Activated naive CD4-positive, alpha-beta T cell treated with anti-CD3 and anti-CD28 coated beads, Interleukin-2, amount 50 U/mL, for 16 hours (primary cell): ENCODE measurements at places on chromosomes 3 and 15.
A peak's percentile ranks its signal among the peaks of the same experiment; 100 is the strongest.

GRCh38 chr3:188749010-188749617 is 422.7 kb upstream of the TPRG1 start:
- peak; percentile 51 for DNase-seq

DNA sequence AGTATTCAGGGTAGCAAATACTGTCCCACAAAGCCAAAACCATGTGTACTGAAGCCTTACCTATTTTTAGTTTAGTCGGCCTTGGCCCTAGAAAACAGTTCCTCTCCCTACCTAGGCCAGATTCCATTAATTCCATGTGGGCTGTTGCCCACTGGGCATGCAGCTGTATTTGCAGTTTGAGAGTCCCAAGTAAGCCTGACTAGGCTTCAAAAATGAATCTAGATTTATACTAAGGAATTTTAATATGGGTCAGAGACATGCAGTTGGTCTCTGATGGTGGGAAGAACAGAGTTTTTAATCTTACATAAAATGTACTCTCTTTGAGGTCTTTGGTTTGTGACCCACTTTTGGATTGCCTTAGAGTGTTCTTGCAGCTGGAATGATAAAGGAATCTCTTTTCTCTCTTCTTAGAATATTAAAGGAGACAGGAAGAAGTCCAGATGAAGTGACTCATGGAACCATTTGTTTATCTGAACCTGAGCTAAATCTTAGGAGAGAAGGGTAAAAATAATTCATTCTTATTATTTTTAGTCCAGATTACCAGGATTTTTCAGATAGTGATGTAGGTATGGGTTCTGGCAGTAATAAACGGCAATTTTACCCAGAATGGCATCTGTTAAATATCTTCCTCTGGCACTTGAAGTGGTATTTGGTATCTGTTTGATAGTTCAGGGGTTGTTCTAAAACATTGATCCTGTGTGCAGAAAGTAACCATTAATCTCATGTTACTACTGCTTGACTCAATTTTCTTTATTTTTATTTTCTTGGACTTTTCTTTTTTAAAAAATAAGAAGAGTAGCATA is 33.8 kb downstream of the GLCE start:
- no peak for DNase-seq

- no peak for DNase-seq
Measured at GRCh38 chr3:24318677-24319287, 175.9 kb downstream of the THRB start.

GRCh38 chr15:89828281-89829145 is 13.9 kb upstream of the ANPEP start:
- no peak for DNase-seq

DNA sequence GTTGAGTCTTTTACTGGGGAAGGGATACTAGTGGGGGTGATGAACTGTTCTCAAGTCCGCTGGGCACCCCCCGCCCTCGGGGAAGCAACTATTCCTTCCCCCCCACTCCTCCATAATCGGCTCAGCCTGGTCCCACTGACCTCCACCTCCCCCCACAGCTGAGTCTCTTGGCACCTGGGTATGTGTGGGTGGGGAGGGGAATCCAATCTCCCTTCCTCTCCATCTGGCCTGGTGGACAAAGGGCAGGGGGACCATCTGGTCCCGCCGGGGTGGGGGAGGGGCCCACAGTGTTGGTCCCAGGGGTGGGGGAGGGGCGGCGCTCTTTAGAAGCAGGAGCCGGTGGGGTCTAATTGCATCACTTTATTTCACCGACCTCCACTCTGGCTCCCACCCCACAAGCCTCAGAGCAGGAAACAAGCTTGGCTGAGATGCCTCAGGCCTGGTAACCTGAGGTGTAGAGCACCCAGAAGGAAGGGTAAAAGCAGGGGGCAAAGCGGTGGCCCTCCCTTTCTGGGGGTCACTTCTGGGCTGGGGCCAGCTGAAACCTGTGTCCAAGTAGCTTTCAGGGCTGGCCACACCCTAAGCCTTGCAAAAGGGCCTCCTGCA is 1.0 kb upstream of the PCBP4 start:
- DNase-seq = no peak

DNA sequence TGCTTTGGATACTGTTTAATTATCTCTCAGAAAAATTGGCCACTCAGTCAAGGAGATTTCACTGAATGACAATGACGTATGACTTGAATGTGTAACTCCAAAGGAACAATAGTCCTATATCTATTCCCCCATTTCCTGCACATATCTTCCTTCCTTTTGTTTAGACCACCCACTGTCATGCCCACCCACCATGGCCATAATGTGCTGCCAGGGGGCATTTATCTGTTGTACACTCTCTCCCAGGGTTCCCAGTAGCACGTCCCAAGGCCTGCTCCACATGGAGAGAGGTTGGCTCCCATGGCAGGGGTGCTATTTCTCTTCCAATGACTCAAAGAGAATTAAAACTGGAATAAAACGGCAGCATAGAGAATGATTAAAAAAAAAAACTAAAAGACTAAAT is 36.8 kb upstream of the CTNNB1 start:
- no peak for DNase-seq

GRCh38 chr3:128760881-128761280 is 34.9 kb downstream of the RAB7A start:
- DNase-seq = no peak

DNA sequence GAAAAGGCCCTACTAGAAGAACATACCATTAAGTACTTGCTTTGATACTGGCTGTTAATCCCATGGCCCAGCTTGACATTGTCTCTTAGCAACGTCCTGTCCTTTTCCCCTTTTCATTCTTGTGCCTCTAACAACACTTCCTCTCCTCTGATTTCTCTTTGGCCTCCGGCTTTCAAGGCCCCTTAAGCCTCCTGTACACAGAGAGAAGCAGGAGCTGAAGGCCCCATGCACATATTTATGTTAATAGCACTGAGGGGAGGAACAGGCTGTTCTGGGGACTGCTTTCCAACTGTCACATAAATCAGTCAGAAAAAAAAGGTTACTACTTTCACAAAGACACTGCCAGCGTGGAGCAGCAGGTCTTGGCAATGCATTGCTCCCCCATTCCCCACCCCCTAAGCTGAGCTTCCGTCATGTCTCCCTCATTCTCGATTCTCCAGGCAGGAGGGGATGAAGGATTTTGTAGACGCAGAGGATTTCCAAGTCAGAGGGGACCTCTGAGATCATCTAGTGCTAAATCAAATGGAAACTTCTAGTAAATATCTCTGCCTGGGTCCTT is 257.4 kb upstream of the ADAMTS9 start:
- no peak for DNase-seq

DNA sequence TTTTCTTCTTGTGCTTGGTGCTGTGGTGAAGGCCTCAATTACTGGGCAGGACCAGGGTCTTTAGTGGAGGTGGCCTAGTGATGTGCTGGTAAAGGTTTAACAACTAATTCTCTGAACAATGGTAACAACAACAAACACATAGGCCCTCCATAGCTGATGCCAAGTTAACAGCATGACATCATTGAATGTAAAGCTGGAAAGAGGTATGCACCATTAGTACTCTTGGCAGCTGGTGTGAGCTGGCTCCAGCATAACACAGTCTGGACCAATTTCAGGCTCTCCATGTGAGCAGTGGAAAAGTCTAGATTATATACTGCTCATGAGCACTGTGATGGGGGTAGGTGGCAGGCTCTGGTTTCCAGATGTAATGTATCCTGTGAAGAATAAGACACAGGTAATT is 61.8 kb downstream of the SLC7A14 start:
- no peak for DNase-seq

DNA sequence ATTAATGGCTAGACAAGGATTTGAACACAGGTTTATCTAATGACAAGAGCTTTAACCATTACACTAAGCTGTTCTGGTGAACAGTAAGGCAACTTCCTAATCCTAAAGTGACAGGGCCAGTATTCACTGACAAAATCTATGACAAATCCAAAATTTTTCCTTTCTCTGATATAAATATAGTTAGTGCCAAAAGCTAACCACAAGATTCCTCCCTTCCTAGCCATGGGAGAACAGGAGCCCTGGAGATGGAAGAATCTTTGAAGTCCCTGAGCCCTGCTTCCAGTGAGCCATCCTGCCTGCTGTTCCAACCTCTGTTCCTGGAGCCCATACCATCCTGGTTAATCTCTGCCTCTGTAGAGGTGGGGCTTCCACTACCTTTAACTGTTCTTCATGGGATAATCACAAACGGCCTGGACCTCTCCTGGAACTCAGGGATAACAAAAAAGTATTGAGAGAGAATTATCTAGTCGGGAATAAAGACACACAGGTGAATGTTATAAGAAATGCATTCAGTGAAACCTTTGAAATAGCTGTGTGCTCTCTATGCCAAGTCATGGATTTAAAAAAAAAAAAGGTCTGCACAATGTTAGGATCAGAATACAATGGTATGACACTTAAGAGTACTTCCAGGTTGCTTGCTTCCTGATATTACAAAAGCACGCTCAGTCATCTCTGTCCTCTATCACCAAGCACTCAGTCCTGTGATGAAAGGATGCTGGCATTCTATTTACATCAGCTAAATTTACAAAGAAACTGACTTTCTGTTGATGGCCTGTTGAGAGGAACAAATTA is 235.8 kb downstream of the SUCLG2 start:
- no peak for DNase-seq

GRCh38 chr3:39386318-39386717 is 3.1 kb downstream of the SLC25A38 start:
- DNase-seq = no peak

DNA sequence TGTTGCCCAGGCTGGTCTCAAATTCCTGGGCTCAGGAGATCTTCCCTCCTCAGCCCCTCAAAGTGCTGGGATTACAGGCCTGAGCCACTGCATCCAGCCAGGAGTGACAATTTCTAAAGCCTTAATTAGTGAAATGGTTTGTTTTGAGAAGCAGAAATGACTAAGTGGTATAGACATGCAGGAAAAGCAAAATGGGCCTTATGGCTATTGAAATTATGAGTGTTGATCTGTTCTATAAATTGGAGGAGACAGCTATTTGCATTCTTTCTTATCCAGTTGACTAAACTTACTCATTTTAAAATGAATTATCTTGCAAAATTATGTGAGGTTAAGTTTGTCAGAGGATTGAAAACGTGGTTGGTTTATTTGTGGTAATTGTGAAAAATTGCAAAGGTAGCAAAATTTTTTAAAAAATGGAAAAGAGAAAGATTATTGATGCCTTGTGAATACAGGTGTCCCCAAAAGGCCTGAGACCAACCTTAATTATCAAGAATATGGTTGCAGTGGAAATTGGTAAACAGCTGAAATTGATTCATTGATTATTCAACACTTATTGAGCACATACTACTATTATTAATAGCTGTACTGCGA is 7.9 kb downstream of the RAP2B start:
- no peak for DNase-seq

GRCh38 chr3:35640190-35641165 is 1.2 kb downstream of the ARPP21 start:
- DNase-seq = no peak

DNA sequence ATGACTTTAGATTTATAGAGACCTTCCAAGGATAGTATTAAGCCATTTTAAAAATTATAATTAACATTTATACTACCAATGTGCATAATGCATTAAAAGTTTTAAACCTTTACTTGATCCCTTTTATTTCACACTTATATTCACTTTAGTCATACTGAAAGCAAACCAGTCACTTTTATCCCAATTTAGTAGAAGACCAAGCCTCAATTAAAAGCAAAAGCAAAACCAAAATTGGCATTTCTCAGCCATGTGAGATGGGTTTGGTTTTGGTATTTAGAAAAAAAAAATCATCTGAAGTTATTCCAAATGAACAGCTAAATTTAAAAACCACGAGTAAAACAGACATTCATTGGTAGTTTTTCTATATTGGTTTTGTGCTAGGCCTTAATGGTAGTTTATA is 249.4 kb downstream of the LPP start:
- no peak for DNase-seq

GRCh38 chr3:72520690-72521308 is 327.4 kb downstream of the SHQ1 start:
- DNase-seq = peak; percentile 69

DNA sequence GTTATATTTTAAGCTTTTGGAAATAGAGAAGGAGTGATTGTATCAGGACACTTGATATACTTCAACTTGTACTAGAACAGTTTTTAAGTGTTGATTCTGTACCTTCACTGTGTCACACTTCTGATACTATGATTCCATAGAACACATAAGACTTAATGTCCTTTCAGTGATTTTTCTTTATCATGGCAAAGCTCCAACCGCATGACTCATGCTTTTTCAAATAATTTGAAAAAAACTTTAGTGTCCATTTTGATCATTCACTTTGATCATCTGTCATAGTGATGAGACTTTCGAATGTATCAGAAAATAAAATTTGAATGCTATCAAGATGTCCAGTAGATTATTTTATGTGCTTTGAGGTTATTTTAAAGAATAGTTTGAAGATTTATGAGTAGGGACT is 32.0 kb downstream of the AP4E1 start:
- DNase-seq = no peak

- no peak for DNase-seq
Measured at GRCh38 chr3:59578129-59578528, 528.3 kb upstream of the CFAP20DC start.

DNA sequence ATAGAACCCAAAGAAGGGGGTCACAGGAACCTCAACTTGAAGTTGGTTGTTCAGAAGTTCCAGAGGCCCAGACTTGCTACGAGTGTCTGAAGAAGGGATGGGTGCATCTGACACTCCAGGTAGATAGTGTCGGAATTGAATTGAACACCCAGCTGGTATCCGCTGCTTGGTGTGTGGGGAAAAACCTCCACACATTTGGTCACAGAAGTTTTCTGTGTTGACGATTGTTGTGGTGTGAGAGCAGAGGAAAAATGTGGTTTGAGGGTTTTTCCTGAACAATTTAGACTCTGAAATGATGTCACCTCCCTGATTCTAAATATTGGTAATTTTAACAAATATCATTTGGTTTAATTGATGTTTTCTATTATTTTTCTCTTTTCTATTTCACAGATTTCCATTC is 218.8 kb upstream of the CTNNB1 start:
- no peak for DNase-seq

DNA sequence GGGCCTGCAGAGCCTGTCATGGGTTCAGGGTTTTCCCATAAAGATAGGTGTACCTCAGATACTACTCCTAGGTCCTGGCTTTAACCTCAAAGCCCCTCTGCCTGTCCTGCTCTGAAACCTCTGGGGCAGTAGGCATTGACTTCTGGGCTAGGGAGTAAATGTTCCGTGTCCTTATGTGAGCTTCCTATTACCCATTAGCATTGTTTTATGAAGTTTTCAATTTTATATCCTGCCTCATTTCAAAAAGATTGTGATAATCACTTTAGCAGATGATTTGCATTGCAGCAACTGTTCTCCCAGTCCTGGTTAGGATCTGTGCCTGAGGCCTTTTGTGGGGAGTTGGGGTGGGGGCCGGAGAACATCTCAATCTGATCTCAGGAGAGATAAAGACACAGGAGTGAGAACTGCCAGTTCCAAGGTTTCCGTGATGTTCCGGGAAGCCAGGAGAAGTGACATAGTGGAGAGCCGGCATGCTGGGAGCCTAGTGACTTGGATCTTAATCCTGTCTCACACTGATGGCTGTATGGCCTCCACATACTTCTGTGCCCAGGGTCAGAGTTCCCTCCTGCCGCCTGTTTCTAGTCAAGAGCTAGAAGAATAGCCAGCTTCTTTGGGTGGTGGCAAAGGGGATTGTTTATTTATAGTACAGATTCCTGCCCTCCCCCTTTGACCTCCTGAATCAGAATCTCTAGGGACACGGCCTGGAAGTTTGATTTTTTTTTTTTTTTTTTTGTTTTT is 10.6 kb downstream of the TPM1 start:
- no peak for DNase-seq
